Sciatic nerve (tissue), 2 donors: ENCODE measurements at places on chromosomes 7 and 10. TPM values are rescaled to one million over a fixed set of nuclear protein-coding genes. Genes with fewer than 3 reads are reported as not detected.

DNA sequence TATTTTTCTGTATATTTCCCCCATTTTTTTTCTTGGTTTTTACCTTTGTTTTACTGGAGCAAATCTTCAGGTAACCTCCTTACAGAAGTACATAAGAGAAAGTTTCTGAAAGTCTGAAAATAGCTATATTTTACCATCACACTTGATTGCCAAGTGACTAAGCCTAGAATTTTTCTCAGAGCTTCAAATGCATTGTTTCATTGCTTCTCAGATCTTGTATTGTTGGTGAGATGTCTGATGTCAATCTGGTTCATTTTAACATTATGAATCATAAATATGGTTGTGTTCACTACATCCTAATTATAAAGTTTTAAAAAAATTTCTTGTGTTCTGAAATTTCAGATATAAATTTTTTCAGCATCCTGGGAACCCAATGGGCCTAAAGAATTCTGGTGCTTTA lies 228.2 kb downstream of the AHR start:
- no peak for DNase-seq

DNA sequence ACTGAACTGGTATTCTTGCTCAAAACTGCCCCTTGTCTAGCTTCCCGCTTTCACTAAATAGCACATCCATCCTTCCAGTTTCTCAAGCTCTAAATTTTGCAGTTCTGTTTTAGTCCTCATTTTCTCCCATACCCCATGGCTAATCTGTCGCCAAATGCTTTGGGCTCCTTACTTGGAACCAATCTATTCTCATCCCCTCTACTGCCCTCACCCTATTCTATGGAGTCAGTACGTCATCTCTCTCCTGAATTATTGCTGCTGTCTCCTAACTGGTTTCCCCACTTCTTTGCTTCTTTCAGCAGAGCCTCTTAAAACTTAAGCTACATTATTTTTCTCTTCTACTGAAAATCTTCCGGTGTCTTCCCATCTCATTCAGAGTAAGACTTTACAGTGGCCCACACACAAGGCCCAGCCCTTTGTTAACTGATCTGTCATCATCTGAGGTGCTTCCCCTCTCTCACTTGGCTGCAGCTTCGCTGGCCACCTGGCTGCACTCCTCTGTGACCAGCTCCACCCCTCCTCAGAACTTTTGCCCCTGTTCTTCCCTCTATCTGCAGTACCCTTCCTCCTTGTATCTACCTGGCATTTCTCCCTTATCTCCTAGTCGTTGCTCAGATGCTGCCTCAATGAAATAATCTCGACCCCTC lies 9.9 kb downstream of the STARD3NL start:
- no peak for DNase-seq

DNA sequence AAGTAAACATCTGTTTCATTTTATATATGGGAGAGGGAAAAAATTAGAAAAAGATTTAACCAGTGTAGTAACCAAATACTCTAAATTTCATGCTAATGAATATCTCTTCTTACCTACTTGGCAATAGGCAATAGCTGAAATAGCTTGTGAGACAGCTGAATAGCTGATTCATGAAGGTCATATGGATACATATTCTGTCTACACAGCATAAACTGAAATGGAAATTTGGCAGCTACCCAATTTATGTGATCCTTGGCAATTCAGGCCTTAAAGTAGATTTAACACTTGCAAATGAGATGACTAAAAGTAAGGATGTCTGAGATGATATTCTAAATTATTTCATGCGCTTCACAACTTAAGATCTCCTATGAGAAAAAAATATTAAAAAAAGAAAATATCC lies 261.2 kb upstream of the SEMA3A start:
- DNase-seq: no peak

DNA sequence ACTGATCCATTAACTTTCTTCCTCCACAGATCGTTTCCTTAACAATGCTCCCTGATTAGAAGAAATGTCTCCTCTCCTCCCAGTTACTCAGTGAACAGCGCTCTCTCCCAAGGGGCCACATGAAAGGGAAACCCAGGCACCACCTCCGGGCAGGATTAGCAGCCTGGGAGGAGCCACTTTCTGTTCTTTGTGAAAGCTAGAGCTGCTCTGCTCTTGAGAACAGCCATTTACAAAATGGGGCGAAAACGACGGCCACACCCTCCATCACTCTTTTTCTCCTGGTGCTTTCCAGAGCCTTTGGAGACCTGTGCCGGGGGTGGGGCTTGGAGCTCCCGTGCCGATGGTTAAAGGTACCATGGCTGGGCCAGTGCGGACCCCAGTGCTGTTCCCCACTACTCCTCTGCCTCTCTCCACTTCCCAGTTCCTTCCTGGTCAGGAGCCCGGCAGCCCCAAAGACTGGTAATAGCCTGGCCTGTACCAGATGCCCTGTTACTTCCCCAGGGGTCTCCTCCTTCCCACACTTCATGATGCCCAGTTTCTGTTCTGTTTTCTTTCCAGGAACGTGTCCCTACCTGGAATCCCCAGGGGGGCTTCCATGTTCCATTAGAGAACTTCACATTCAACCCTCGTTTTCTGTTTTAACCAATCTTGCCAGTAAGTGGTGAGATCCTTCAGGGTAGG lies 402.9 kb upstream of the GALNT17 start:
- no peak for DNase-seq

DNA sequence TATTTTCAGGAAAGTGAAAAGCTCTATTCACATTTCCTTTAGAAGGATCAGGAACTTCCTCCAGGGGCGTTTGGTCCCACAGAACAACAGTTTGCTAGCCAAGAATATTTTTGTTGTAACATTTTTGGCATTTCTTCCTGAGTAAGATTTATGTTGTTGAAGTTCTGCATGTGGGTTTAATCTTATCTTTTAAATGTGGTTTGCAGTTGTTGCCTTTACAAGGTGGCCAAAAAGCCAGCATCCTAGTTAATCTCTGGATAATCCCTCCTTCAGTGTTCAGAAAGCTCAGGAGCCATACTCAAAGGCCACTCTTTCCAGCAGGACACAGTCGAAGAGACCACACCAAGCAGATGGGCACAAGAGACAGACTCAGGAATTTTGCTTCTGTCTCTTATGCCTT lies 30.0 kb downstream of the SLC26A4 start:
- no peak for DNase-seq

- no peak for DNase-seq
Observed at GRCh38 chr10:10326116-10326515, 691.6 kb upstream of the CELF2 start.

DNA sequence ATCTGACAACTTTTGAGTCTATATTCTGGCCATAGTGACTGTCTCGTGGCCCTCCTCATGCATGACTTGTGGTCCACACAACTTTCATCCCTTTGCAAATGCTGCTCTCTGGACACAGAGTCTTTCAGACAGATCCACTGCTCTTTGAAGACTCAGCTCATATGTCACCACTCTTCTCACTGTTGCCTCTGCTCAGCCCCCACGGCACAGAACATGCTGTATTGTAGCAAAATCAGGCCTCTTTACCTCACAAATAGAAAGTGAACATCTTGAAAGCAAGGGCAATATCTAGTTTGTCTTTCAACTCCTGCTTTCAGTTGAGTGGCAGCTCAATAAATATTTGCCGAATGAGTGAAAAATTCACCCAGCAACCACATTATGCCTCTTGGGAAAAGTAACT lies 443.5 kb downstream of the NRG3 start:
- no peak for DNase-seq

- no peak for DNase-seq
Observed at GRCh38 chr7:118195837-118196474, 12.0 kb downstream of the LSM8 start.

DNA sequence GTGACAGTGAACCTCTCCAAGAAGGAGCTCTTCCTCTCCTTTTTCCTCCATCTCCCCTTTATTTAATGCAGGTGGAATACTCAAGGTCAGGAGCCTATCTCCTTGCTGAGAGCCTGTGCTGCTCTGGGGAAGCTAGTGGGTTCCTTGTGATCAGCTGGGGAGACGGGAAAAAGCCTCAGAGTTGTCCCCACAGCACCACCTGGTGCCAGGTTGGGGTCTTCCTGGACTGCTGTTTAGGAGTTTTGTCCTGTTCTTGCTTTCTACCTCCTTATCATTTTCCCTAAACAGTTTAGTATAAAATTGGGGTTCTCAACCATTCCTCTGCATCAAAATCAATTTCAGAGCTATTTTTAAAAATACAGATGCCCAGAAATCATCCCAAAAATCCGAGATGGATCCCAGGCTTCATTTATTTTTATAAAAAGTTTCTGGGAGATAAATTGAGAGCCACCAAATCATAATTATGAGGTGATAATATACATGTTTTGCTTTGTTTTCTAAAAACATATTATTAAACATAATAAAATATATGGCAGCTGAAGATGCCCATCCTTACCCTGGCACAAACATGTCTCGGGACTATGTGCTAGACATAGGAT lies 44.3 kb downstream of the MACC1 start:
- peak; percentile 73 for DNase-seq

GRCh38 chr10:24115403-24115802 lies 93.5 kb upstream of the KIAA1217 start:
- DNase-seq: no peak

GRCh38 chr7:131226514-131226865 lies 101.2 kb upstream of the MKLN1 start:
- DNase-seq: no peak

GRCh38 chr10:132841615-132841975 lies 55.6 kb upstream of the NKX6-2 start:
- DNase-seq: no peak

DNA sequence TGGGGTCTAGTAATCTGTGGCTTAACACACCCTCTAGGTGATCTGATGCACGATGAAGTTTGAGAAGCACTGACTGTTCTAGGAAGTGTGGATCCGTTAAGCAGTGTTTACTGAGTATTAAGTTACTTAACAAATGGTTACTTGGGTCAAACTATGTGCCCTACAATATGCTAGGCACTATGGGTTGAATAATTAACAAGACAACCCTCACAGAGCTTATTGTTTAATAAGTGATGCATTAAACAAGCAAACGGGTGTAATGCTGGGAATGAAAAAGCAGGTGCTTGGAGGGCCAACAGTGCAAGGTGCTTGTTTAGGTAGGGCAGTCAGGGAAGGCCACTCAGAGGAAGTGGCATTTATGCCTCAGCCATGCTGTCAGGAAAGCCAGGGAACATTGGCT lies 378.0 kb upstream of the PODXL start:
- no peak for DNase-seq

DNA sequence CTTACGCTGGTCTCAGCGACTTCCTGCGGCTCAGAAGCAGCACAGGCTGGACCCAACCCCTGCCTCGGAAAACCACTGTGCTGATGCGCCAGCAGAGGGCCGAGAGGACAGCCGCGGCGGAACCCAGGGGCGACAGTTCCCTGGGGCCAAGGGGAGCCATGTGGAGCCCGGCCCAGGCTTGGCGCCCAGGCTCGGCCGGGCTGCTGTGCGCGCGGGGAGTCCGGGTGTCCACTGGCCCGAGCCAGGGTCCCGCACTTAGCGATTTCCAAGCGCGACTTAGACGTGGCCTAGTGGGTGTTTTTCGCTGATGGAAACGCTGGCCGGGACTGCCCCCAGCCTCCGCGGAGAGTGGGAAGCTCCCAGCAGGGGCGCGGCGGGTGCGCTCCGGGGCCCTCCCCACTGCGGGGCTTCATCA lies 18.6 kb upstream of the ZNF32 start:
- no peak for DNase-seq

DNA sequence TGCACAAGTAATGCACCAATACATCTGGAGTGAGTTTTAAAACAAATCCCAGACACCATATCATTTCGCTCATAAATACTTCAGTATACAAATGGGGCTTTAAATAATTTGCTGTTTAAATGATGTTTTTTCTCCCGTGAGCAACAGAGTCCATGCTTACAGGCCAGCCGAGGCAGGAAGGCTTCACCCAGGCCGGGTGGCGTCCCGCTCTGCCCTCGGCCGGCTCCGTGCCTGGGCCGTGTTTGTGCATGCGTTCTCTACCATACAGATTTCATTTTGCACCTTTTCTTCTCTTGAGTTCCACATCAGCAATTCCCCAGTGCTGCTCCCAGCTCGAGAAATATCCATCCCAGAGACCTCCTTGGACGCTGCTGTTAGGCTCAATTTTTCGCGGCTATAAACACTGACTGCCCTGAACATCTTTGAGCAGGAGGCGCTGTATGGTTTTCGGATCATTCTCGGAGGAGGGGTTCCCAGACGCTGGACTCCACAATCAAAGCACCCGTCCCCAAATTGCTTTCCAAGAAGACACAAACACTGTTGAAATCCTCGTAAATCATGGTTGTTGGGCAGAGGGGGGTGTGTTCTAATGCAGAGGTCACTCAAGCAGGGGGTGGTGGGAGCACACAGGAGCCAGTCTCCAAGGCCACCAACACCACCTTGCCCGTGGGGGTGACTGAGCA lies 91.6 kb downstream of the MICALL2 start:
- no peak for DNase-seq

DNA sequence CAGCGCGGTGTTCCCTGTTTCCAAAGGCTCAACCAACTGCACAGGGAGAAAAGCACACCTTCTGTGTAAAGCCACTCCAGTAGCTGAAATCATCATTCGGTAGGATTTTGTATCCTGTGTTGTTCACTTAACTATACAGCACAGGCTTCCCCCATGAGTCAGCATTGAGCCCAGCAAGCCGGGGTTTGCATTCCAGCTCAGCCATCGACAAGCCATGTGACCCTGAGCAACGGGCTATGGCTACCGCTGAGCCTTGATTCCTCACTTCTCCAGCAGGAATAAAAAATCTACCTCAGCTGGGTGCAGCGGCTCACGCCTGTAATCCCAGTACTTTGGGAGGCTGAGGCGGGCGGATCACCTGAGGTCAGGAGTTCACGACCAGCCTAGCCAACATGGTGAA lies 44.1 kb upstream of the ATP6V0A4 start:
- DNase-seq: no peak

Gene APBB1IP
- total RNA-seq: 17.0 TPM

Gene SUN3
- total RNA-seq: not detected

Gene TMEM184A
- total RNA-seq: 0.27 TPM

Gene CLCN1
- total RNA-seq: not detected

Gene VAX1
- total RNA-seq: not detected

Gene RSPH10B2
- total RNA-seq: 0.89 TPM

Gene AFAP1L2
- total RNA-seq: 144 TPM

Gene CHST12
- total RNA-seq: 30.7 TPM
